HCT116 (cell line): ENCODE measurements at places on chromosomes 7 and 10.

DNA sequence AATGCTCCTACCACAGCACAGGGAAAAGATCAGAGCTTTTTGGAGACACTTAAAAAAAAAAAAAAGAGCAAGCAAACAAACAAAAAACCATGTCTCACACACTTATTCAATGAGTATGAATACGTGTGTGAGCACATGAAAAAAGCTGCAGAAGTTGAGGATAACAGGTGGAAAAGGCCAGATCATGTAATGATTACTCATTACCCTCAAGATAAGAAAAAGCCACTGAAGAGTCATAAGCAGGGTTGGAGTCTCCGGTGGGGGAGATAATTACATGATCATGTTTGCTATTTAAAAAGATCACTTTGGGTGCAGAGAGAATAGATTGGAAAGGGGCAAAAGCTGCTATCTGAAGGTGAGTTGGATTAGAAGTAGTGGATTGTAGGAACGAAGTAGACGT is 77.0 kb downstream of the POU6F2 start:
- H3K36me3 ChIP-seq = no peaks in the 10 kb centered on the region
- H3K27me3 ChIP-seq = peaks cover 32% of the 10 kb centered on the region
- DNase-seq = no peak
- H3K27ac ChIP-seq = no peak overlapping the region
- H3K4me1 ChIP-seq = no peaks in the 10 kb centered on the region
- H3K4me3 ChIP-seq = no peak overlapping the region

GRCh38 chr10:69655868-69656555 is 26.0 kb downstream of the FAM241B start:
- peaks cover 4% of the 10 kb centered on the region; the same call in 1 of the 2 replicates for H3K27me3 ChIP-seq
- H3K4me1 ChIP-seq = no peaks in the 10 kb centered on the region
- H3K27ac ChIP-seq = no peak overlapping the region

GRCh38 chr7:117230276-117231046 is 92.4 kb downstream of the WNT2 start:
- no peak for DNase-seq
- H3K4me1 ChIP-seq = no peaks in the 10 kb centered on the region
- H3K27me3 ChIP-seq = no peaks in the 10 kb centered on the region
- H3K36me3 ChIP-seq = no peaks in the 10 kb centered on the region
- no peak overlapping the region for H3K27ac ChIP-seq

GRCh38 chr7:110621289-110621688 is 469.6 kb upstream of the LRRN3 start:
- no peaks in the 10 kb centered on the region for H3K27me3 ChIP-seq
- H3K4me3 ChIP-seq = no peak overlapping the region
- no peak overlapping the region for H3K27ac ChIP-seq

- H3K4me3 ChIP-seq = no peak overlapping the region
- H3K27ac ChIP-seq = no peak overlapping the region
- H3K27me3 ChIP-seq = no peaks in the 10 kb centered on the region
- peaks cover 28% of the 10 kb centered on the region for H3K36me3 ChIP-seq
- DNase-seq = no peak
Observed at GRCh38 chr10:124006526-124006925, 86.9 kb downstream of the CHST15 start.

GRCh38 chr10:44234483-44234875 is 150.4 kb downstream of the CXCL12 start:
- no peak overlapping the region for H3K27ac ChIP-seq
- DNase-seq = no peak
- H3K36me3 ChIP-seq = no peaks in the 10 kb centered on the region
- no peaks in the 10 kb centered on the region for H3K4me1 ChIP-seq
- H3K27me3 ChIP-seq = no peaks in the 10 kb centered on the region
- H3K4me3 ChIP-seq = no peak overlapping the region
